ENCODE measurements at places on chromosomes 2 and 18.

GRCh38 chr18:45357686-45358470 lies 257.4 kb upstream of the SLC14A2 start:
- no peak for DNase-seq

DNA sequence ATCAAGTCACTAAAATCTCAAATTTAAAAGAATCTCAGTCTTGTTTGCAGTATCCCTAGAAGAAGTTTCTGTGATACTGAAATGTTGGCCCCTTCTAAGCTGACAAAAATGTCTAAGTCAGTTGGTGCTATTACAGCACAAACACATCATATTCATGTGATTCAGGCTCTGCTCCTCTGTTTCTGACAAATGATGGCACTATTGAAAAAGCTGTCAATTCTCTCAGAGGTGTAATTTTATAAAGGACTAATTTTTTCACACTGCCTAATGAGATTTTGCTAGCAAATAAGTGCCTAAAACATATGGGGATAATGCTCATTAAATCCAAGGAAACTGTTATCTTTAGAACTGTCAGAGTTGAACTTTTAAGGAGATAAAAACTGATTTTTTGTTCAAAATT lies 445.9 kb downstream of the DSC3 start:
- DNase-seq: no peak

DNA sequence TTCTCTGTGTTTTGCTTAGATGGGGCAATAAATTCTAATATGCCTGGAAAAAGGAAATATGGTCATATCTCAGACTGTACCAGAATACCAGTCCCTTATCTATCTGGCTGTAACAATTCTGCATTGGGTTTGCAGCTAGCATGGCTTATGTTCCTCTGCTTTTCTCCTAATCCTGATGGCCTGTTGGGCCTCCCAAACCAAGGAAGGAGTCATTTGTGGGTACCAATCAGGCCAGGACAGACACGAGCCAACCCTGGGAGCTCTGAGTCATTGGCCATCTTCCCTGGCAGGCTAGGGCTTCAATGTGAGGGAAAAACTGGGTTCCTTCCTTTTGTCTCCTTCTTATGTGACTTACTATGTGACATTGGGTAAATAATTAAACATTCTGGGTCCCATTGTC lies 12.0 kb downstream of the SMARCAL1 start:
- DNase-seq: no peak

- DNase-seq: no peak
These were observed at the start of gene ITPRIPL1 for GRCh38 chr2:96325041-96325883. ITPRIPL1 (plus strand) TSS chr2:96325317; CDS start chr2:96325840, 523 bp downstream.

- no peak for DNase-seq
These were observed 81.6 kb downstream of the HS6ST1 start for GRCh38 chr2:128237081-128237534.

DNA sequence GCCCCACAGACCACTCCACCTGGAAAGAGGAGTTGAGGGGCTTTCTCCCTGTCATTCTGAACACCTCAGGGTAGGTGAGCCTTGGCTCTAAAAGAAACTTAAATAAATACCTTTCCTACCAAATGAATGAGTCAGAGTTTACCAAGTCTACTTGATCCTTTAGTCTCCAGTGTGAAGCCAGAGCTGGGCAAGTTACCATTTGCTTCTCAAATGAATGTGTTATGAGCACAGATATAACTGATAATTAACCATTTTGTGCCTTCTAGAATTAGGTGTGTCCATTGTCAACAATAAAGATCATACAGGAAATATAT lies 347.7 kb downstream of the KIAA1328 start:
- DNase-seq: no peak
